ENCODE measurements at places on chromosomes 2 and 18. TPM values are rescaled to one million over a fixed set of nuclear protein-coding genes. Genes with fewer than 3 reads are reported as not detected.

GPR45 gene
- not detected for total RNA-seq

GRCh38 chr18:62812876-62813275, 97.5 kb downstream of the PHLPP1 start:
- DNase-seq, result no peak

- DNase-seq, result no peak
Observed at GRCh38 chr18:50644146-50644545, 84.3 kb downstream of the MAPK4 start.

IL1B gene
- total RNA-seq, result 6.4 TPM

IL1RL1 gene
- 0.93 TPM for total RNA-seq

GRCh38 chr2:69253611-69254301, 133.3 kb downstream of the GFPT1 start:
- no peak for DNase-seq

CFAP65 gene
- 0.27 TPM for total RNA-seq

DNA sequence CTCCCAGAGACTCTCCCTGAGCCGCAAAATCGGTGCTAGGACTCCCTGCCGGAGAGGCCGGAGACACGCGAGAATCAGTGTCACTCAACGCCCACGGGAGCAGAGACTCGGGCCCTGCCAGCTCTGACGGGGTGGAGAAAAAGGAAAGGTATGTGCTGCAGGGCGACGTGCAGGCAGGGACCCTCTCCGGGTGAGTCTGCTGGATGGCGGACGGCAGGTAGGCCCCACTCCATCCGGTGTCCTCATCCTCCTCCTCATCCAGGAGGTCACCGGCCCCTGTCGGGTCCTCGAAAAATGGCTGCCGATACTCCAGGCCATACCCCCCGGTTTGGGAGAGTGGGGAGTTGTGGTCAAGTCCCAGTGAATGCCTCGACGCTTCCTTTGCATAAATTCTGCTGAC, 110.7 kb downstream of the PMAIP1 start:
- no peak for DNase-seq

DNER gene
- total RNA-seq, result 0.55 TPM

GRCh38 chr18:12312976-12313375, 4.9 kb downstream of the TUBB6 start:
- no peak for DNase-seq

DNA sequence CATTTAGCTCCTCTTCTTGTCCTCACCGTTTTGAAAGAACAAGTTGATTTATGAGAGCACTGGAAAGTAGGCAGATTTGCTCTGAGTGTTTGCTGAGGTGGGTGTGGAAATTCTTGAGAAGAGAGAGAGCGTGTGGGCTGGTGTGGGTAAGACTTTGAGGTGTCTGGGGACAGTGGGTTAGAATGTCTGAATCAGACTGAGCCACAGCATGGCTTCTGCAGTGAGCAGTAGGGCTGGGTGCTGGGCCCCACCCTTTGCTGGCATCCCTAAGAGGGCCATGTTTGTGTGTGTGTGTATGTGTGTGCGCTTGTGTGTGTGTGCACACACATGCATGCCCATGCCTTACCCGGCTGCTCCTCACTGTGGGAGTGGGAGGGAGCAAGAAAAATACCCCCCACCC, 63.7 kb downstream of the COPS8 start:
- no peak for DNase-seq

GCFC2 gene
- 13.6 TPM for total RNA-seq
